ENCODE measurements at places on chromosomes 6 and 20.

DNA sequence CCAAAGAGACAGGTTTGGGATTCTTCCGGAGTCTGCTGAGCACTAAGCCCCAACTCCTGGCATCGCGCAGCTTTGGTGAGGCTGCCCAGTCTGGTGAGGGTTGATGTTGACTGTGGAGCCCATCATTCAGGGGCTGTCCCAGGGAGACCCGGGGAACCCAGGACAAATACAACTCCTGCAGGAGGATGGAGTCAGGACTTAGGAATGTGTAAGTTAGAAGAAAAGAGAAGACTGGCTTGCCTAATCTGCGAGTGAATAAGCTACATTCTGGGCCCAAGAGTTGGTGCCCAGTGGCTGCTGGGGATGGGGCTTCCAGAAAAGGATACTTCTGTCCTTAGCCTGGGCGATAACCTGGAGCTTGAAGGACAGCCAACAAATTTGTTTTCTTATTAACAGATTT, 47.9 kb downstream of the STK35 start:
- no peak for DNase-seq

GRCh38 chr20:47179267-47179666, 177.2 kb downstream of the ZMYND8 start:
- DNase-seq = no peak

DNA sequence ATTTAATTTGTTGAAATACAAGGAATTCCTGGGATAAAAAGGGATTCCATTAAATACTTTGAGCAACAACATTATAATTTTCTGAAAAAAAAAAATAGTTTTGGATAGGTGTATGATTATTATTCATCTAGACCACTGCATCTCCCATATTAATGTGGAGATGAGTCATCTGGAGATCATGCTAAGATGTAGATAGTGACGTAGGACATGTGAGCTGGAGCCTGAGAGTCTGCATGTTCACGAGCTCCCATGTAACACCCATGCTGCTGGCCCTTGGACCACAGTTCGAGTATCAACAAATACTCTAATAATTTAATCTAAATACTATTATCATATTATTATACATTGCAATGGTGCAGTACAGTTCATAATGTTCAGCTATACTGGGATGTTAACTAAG, 91.6 kb downstream of the EPM2A start:
- DNase-seq = no peak

- DNase-seq = peak; percentile 17
Measured at GRCh38 chr6:104940893-104941728, 15.8 kb upstream of the LIN28B start.

- DNase-seq = no peak
Measured at GRCh38 chr6:108760126-108761050, 87.8 kb upstream of the ARMC2 start.

DNA sequence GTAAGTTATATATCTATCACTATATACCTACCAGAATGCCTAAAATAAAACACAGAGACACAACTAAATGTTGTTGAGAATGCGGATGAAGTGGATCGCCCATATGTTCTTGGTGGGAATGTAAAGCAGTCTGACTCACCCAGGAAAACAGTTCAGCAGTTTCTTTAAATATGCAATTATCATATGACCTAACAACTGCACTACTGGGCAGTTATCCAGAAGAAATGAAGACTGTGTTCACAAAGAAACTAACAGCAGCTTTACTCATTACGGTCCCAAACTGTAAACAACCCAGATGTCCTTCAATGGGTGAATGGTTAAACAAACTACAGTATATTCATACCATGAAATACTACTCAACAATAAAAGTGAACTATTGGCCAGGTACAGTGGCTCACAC, 14.3 kb upstream of the ZC3H12D start:
- DNase-seq = no peak

DNA sequence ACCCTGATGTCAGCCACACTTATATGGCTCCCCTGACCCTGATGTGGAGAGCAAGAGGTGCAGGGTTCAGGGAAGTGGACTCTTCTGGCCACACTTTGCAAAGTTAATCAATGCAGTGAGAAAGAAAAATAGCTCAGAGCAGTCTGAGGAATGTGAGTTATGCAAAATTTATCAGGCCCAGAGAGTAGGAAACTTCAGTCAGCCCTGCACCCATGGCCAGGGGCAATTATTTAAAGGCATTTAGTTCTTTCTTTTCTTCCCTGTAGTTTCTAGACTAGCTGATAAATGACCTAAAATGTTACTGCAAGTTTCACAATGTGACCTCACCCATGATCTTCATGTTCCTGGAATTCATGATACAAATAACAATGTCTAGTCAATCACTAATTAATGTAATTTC, 143.7 kb upstream of the GGTLC1 start:
- no peak for DNase-seq

DNA sequence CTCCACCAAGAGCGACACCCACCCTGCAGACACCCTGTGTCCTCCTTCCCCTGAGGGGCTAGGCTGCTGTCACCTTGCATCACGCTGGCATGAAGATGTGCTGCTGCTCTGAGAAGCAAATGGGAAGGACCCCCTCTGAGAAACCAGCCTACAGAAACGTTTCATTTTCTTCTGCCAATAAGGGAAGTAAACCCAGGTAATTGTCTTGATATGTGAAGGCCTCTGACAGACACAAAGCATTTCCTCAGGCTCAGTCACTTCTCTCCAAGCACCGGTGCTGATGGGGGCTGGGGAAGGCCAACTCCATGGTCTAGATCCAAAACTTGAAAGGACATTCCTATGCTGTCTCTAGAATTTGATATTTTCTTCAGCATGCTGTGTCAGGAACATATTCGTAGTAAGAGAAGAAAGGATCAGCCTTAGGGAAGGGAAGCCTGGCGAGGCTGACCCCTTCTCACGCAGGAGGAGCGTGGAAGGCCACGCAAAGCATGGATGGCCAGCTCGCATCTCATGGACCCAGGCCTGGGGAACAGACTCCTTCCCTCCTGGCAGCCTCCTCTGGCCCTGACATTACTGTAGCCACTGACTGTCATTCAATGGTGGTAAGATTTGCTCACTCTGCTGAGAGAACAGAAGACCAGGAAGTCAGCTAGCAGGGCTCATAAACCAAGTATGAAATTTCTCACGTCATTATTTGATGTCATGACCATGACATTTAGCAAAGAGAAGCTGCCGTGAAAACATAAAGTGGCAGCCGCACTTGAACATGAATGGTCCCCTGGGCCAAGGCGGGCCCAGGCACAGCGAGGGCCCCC, 20.4 kb downstream of the ACSS1 start:
- DNase-seq = no peak

DNA sequence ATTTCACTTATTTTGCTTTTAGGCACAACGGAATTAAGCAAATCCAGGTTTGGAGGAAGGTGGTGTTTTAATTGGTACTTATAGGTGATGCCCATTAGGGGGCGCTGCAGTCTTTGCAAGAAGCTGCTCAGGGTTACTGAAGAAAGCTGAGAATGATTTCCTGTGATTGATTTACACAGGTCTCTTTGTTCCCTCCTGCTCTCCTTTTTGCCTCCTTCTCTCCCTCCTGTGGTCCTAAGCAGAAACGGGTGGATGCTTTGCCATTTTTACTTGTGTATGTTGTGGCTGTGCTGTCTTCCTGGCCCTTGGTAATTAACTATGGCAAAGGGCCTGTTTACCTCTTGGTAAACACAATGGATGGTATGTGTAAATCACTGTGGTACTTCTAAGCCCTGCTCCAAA, 97.8 kb downstream of the ANKS1A start:
- DNase-seq = peak; percentile 46

DNA sequence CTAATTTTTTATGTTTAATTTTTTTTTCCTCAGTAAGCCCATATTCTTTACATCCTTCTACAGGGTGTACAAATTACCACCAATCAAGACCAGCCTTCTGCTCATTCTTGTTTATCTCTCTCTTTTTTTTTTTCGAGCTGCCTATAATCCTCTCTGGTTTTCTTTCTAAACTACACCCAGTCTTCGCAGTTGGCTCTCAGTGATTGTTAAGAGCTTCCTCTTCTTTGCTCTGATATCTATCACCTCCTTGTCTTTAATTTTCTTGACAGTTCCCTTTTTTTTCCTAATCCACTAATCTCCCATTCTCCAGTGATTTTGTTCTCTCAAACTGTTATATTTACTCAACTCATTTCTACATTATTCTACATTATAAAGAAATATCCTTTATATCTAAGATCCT, 38.5 kb upstream of the PTPRK start:
- DNase-seq = no peak

GRCh38 chr6:44073612-44074438, 53.4 kb downstream of the MRPL14 start:
- no peak for DNase-seq

DNA sequence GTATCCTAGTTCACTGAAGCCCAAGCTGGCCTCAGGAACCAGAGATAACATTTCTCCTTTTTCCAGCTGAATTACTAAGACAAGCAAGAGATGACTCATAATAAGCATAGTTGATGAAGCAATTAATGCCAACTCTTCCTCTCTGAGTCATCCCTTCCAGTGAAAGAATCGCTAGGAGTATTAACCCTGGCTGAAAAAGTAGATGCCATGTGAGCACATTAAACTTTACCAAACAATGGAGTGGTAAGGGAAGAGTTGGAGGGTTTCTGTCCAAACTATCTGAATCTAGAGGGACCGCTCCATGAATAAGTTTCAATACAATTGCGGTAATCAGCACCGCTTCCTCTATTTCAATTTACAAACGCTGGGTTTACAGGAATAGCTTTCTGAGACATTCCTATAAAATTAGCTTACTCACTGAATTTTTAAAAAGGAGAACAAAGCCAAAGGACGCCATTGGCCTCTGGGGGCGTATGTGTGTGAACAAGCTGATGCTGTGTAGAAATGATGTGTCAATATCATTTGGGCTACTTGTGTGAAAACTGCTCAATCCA, 48.3 kb downstream of the ATXN1 start:
- no peak for DNase-seq

DNA sequence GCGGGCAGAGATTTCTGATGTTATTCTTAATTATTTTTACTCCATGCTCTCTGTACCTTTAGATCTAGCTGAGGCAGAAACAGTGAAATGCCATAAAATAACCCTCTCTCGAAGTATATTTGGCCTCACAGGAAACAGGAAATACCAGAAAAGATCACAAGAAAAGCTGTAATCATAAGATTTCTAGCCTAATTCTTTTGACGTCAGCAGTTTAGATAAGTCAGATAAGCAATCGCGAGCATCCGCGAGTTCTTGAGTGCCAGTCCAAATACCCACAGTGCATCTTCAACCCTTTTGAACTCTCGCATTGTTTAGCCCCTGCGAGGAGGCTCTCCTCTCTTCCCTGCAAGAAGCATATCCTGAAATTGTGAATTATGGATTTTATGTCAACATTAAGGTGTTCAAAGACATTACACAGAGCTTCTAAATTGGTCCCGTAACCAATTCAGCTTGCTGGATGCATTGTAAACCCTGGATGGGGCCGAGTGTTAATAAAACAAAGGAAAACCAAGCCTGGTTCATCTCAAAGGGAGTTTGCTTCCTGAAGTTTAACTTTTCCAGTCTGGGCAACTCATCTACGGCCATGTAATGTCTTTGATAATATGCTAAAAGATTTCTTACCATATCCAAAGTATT, 198.9 kb downstream of the MTFR2 start:
- DNase-seq = no peak

DNA sequence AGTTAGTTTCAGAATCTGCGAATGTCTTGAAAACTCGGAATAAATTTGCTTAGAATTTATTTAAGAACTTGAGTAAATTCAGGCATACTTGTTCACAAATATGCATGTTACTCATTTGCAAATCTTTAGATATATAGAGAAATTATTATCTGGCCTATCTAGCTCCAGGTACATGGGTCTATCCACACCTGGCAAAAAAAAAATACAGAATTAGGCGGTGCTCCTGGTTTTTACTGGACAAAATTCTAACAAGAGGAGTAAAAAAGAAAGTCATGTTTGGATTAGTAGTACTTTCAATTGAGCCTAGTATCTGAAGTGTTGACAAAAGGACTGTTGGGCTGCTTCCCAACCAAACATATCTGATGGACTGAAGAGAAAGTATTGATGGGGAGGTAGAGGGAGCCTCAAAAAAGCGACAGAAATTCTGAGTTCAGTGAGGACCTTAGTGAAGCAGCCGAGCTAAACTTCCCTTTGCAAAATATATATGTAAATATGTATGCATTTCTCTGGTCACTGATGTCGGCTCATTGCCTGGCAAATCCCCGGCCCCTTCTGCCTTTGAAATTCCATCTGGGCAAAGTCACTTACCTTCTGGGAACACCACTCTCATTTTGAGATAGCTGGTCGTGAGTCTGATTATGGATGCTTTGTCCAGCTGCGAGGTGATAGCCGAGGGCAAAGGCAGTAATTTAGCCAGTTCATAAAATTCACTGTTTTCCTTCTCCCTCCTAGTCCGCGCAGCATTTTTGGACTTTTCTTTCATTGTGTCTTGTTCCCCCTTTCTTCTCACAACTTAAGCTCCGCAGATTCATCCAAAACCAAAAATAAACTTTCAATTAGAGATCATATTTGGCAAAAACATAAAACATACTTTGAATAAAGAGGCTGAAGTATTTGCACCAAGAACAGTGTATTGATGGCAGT, 1.8 kb downstream of the SIM1 start:
- DNase-seq = no peak

GRCh38 chr20:63978319-63979228, 868 bp downstream of the SAMD10 start:
- peak; percentile 61 for DNase-seq

DNA sequence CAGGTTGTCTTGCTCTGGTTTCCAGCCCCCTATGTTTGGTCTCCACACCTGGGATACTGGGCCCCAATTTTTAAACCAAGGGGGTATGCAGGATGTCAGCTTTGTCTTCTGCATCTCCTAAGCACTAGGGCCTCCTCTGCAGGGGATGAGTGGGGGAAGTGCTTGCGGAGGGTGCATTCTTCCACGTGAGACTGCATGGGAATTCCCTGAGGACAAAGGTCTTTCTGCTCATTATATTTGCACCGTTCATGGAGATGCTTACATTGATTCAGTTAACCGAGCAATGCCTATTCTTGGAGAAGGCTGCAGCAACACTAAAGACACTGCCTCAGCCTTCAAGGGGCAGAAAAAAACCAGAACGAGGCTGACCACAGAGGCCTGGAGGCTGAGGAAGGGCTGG, 45.4 kb downstream of the RAB44 start:
- DNase-seq = no peak

DNA sequence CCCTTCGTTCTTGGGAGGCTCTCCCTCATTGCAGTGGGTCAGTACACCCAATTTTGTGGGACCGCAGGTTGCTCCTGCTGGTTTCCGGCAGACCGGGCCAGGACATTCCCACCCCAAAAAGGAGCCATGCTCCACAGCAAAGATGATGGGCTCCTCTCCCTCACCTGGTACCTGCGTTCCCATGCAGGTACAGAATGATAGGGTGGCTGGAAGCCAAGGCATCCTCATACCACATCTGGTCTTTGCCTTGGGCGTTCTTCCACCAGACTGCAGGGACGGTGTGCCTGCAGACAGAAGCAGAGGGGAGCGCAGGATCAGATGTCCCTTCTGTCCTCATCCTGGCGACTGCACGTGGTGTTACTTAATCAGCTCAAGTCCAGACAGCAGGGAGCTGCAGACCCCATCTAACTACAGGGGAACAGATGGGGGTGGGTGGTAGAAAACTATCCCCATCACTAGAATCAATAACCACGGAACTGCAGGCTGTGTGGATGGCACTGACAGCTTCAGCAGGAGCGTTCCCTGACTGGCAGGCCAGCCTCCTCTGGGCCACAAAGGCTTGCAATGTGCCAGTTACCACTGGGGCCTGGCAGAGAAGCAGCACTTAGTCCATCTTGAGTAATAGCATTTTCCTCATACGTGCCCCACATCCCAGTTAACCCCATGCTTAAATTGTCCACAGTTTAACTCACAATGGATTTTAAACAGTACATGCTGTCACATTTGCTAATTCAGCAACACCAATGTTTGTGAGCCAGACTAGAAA, 70.4 kb downstream of the ABHD12 start:
- no peak for DNase-seq
